ENCODE measurements at places on chromosomes 6 and 20.
A peak's percentile ranks its signal among the peaks of the same experiment; 100 is the strongest.

GRCh38 chr6:621931-622330 is 35.0 kb downstream of the HUS1B start:
- no peak for DNase-seq

DNA sequence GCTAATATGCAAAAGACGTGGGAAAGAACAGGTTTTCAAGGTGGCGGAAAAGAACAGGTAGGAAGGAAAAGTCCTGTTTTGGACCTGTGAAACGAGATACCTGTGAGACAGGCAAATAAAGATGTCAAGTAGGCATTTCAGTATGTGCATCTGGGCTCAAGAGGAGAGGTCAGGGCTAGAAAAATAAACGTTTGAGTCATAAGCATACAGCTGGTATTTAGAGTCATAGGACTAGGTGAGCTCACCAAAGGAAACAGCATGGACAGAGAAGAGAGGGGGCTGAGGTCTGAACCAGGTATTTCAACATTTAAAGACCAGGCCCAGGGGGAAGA is 14.9 kb downstream of the MTFR2 start:
- peak; percentile 69 for DNase-seq

DNA sequence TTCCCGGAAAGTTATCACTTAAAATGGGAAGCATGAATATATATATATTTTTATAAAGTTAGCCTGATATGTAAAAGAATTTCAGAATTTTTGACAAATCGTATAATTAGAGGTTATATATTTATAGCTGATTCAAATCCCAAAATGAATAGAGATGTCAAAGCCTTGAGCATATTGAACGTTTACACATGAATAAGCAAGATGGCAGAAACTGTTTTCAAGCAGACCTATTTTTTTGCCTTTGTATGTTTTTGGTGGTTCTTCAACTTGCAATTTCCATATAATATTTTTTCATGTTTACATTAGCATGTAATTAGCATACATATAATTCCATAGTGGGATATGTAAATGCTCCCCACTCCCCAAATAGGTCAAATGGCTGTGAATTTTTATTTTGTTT is 189.9 kb downstream of the PRL start:
- DNase-seq: no peak

DNA sequence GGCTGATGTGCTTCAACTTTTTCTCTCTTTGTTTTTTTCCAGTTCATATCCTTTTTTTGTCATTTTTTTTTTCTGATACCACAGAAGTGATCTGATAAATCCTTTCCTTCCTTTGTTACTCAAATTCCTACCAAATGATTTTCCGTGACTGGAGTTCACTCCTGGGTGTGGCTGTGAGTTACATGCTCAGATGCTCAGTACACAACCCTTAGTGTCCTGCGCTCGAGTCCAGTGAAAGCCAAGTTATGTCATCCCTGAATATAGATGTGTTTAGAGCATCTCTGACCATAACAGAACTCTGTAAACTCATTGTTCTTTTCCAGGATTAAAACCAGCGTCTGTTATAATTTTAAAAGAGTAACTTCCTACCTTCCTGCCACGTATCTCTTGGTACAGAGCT is 147.2 kb upstream of the AKAP12 start:
- DNase-seq: no peak

- DNase-seq: no peak
Measured at GRCh38 chr20:13085275-13085674, 76.5 kb downstream of the SPTLC3 start.

DNA sequence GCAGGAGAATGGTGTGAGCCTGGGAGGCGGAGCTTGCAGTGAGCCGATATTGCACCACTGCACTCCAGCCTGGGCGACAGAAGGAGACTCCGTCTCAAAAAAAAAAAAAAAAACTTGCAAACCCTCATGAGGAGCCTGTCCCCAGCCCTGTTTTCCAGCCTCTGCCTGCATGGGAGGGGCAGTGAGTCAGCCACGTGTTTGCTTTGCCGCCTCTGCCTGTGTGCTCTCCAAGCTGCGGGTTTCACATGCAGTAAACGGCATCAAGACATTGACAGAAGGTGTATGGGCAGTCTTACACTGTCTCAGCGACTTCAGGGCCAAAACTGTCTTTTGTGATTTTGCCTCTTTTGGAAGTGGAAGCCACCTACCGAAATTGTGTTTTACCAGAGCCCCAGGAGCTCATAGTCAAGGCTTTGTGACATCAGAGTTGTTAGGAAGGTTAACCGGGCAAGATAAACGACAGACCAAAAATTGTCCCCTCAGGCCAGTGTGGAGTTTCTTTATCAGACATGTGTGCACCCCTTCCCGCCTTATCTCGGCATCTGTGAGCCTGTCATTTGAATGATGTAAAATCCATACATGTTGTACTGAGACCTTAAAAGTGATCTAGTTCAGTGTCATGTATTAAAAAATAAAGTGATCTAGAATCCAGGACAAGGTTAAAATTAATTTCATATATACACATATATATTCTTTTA is 52.9 kb downstream of the RPP40 start:
- no peak for DNase-seq

DNA sequence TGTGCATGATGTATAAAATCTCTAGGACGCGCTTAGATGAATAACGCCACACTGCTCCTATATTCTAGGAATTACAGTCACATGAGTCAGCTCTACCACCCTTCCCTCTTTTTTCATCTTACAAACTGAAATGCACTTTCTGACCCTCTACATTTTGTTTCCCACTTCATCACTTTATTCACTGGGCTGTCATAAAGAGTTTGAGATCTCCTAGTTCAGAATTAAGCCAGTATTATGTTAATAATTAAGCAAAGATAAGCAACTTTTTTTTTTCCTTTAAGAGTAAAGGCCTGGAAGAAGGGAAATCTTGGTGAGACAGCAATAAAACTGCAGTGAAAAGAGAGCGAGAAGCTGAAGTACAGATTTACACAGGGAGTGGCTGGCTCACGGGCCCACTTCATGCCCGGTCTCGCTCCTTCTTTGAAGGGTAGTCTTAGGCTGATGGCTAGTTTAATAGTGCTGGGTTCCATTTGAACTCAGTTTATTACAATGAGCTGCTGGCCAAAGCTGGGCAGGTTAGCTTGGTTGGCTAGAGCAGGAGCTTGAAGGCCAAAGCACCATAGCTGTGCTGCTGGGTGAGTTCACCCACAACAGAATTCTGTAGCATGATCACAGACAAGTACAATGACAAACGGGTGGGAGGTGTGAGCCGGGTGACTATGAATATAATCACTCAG is 110.6 kb downstream of the MAP7 start:
- no peak for DNase-seq

DNA sequence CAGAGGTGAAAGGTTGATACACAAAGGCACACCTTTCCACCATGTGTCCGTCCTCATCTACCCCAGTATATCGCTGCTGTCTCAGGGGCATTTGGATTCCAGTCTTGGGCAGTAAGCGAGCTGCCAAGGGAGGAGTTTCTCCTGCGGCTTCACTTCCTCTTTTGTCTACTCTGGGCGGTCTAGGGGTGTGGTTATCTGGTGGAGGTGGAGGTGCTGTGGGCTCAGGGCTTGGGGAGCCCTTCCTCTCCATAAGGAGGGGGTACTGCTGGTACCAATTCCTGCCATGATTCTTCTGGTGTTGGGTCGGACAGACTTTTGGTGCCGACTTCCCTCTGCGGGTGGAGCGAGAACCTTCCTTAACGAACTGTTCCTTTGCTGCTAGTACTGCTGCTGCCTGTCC is 31.9 kb upstream of the FABP7 start:
- no peak for DNase-seq

DNA sequence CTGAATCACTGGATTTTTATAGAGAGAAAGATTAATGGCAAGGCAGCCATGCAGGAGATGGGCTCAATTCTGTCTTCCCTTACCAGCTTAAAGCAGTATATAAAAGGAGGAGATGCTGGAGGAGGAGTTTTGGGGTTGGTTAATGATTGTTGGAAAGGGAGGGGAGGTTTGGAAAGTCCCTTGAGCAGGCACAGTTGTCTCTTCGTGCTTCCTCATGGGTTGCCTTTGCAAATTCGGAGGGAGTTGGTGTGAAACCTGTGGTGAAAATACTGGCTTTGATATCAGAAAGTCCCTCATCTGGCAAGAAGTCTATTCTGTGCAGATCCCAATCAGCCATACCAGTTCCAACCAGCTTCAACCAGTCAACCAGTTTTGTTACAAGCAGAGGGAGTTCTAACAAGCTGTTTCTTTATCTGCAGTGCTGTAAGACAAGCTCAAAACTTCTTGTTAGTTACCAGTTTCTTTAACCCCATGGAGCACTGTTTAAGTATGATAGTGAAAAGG is 107.0 kb downstream of the HIVEP1 start:
- peak; percentile 65 for DNase-seq

GRCh38 chr6:157246048-157246630 is 77.2 kb downstream of the TMEM242 start:
- DNase-seq: no peak

DNA sequence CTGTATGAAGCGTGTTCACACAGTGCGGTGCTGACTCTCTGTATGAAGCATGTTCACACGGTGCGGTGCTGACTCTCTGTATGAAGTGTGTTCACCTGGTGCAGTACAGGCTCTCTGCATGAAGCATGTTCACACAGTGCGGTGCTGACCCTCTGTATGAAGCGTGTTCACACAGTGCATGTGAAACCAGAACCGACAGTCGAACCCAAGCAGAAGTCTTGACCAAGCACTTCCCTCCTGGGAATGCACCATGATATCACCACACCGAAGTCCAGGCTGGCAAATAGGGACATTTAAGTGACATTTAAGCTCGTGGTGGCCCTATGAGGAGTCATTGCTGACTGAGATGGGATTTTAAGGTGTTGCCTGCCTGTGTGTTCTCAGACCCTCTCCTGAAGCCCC is 11.3 kb upstream of the SERPINB1 start:
- no peak for DNase-seq

DNA sequence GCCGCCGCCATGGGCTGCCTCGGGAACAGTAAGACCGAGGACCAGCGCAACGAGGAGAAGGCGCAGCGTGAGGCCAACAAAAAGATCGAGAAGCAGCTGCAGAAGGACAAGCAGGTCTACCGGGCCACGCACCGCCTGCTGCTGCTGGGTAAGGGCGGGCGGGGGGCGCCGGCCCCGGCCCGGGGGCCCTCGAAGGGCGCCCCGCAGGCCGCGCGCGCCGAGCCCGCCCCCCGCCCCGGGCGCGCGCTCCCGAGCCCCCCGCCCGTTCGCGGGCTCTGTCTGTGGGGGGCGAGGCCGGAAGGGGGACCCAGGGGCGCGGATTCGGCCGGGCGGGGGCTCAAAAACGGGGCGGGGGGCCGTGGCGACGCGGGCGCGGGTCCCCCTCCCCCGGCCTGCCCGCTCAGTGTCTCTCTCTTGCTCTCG is 39.2 kb downstream of the GNAS start:
- no peak for DNase-seq

GRCh38 chr6:106143665-106144064 is 57.5 kb downstream of the PRDM1 start:
- no peak for DNase-seq

DNA sequence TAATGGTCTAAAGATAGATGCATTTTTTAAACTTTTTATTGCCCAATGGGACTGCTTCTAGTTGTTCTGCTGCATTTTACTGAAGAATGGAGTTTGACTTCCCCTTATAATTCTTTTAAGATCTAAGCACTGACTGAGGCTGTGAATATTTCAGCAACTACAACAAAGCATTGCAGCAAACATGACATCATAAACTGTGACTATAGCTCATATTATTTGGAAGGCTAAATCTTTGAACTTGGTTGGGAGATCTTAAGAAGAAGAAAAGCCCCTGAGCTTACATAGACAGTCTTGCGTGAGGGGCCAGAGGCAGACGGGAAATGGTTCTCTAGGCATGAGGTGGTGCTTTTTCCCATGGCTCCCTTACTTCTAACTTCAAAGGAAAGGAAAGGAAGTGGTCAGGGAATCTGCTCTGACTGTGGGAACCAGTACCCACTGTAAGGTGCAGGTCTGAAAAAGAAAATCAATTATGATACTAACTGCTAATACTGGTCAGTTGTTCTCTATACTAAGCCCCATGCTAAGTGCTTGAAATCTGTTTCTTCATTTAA is 14.8 kb downstream of the HEY2 start:
- no peak for DNase-seq

DNA sequence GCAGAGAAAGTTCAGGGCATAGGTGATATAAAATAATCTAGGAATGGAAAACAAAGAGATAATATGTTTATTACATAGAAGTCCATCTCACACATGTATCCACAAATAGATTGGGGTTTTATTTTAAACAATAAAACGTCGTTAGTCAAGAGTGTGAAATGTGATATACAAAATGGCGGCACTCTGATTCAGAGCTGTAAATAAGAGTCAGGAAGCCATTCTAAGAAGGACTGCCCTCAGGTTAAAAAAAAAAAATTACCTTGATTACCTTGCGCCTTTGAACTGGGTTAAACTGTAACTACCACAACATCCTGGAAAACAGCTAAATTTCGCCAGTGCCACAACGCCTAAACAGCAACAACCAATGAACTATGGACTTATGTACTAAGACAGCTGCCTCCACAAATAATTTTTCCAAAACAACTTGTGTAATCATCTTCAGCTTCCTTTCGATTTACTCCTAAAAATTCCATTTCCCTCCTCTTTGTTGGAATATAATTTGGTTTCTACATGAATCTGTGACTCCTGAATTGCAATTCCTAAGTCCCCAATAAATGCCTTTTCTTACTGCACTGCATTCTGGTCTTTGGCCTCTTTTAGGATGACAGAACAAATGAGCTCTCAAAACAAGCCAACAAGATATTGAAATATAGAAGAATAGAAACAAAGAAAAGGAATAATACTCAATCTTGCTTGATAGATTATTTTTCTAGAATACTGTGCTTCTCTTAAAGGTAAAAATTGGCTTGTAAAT is 1019.5 kb upstream of the MAP3K7 start:
- DNase-seq: no peak

GRCh38 chr6:12440981-12441380 is 150.8 kb downstream of the EDN1 start:
- no peak for DNase-seq

Measured in kidney epithelial cell (primary cell).